Stimulated activated CD4-positive, alpha-beta T cell treated with anti-CD3 and anti-CD28 coated beads, Interleukin-4, amount 100 ng/mL, for 48 hours (primary cell): ENCODE measurements at places on chromosomes 12 and 14.

DNA sequence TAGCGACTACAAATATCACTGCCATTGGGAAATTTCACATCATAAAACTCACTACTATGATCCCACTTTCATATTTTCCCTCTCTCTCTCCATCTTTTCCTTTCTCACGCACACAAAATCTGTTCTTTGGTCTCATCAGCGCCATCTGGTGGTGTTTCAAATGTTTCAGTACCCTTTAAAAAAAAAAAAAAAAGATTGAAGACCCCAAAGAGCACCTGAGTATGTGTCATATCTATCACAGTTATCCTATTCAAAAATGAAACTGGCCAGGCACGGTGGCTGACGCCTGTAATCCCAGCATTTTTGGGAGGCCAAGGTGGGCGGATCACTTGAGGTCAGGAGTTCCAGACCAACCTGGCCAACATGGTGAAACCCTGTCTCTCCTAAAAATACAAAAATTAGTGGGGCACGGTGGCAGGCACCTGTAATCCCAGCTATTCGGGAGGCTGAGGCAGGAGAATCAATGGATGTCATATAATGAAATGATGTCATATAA, 72.4 kb downstream of the TTC9 start:
- DNase-seq = peak; percentile 28

DNA sequence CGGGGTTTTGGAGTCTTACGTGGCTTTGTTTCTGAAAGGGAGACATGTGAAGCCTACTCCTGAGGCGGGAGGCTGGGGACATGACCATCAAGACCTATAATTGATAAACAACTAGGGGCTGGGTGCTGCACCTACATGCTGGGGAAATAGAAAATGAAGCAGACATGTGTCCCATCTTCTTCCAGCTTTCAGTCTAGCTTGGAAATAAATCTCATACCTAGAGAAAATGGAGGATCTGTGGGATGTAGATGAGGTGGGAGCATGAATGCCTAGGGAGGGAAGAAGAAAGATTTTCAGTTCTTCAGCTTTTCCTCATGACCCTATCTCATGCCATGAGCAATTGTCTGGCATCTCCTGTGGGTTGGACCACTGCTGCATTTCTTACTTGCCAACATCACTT, 22.1 kb downstream of the EMP1 start:
- no peak for DNase-seq

DNA sequence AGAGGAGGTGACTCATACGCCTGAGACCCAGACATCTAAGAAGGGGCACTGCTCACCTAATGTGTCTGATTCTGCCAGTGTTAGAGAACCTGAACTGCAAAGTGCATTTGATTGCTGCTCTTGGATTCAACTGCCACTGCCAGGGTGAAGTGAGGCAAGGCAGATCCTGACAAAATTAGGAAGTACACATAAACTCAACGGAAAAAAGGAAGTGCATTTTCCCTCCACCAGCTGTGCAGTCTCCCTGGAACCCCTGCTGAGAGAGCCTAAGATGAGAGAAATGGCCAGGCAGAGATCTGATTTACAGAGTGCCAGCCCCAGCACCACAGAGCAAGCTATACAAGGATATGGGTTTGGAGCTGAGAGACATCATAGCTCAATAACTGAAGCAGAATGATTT, 215.3 kb downstream of the SEC23A start:
- DNase-seq = no peak

DNA sequence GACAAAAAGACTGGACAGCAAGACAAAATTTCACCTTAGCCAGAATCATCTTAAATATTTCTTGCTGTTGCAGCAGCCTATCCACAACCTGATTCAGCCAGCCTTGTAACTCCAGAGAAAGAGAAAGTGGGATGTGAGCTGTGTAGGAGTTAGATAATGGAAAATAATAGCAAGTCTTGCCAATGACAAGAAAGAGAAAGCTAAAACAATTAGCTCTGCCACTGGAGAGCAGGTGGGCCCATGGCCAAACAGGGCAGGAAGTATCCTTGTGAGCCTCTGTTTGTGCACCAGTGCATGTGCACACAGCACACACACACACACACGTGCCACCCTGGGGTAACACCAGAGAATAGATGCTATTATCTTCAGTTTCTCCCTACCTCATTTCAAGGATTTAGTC, 106.0 kb upstream of the CCDC196 start:
- no peak for DNase-seq

- no peak for DNase-seq
These were observed 40.5 kb upstream of the PTCSC3 start for GRCh38 chr14:36217027-36217426.

GRCh38 chr12:45655186-45655585, 74.3 kb upstream of the ARID2 start:
- DNase-seq = peak; percentile 5

- no peak for DNase-seq
These were observed 683.4 kb downstream of the TMEM121 start for GRCh38 chr14:106209755-106210154.
